HL-60 (cell line): ENCODE measurements at places on chromosomes 4 and X.

DNA sequence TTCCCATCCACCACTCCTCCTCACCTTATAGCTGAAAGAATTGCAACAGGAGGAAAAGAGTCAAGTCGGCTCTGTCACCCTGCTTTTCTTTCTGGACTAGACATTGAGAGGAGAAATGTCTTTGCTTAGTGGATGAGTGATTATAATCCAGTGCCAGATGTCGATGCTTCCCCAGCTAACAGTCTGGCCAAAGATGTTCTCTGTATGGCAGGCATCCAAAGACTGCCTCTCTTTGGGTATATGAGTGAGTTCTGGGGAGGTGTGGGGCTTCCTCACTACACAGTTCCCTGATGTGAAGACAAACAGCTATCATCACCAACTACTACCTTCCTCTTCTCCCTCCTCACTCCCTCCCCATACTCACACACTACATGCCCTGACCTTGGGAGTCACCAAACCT is 90.9 kb downstream of the COMMD8 start:
- DNase-seq: peak; percentile 37

DNA sequence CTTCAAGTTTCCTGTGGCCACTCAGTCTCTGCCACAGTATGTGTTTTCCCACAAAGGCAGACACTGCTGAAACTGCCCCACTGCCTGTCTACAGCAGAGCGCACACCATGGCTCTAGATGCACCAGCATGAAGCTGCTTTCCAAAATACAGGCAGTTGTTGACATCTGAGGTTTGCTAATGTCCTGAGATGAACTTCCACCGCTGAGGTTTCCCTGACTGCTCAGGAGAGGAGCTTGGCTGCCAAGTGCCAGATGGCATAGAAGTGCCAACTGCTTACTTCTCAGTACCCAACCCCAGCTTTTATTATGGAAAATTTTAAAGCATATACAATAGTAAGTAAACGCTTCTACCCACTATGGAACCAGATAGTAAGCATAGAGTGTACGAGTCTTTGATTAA is 61.0 kb upstream of the EXOC1L start:
- no peak for DNase-seq

- DNase-seq: no peak
Observed at GRCh38 chrX:119745283-119745848, 13.0 kb upstream of the SOWAHD start.

- DNase-seq: no peak
Observed at GRCh38 chrX:107552930-107553329, 75.4 kb upstream of the PRPS1 start.

- no peak for DNase-seq
Observed at GRCh38 chr4:144787365-144788258, 141.7 kb downstream of the HHIP start.

DNA sequence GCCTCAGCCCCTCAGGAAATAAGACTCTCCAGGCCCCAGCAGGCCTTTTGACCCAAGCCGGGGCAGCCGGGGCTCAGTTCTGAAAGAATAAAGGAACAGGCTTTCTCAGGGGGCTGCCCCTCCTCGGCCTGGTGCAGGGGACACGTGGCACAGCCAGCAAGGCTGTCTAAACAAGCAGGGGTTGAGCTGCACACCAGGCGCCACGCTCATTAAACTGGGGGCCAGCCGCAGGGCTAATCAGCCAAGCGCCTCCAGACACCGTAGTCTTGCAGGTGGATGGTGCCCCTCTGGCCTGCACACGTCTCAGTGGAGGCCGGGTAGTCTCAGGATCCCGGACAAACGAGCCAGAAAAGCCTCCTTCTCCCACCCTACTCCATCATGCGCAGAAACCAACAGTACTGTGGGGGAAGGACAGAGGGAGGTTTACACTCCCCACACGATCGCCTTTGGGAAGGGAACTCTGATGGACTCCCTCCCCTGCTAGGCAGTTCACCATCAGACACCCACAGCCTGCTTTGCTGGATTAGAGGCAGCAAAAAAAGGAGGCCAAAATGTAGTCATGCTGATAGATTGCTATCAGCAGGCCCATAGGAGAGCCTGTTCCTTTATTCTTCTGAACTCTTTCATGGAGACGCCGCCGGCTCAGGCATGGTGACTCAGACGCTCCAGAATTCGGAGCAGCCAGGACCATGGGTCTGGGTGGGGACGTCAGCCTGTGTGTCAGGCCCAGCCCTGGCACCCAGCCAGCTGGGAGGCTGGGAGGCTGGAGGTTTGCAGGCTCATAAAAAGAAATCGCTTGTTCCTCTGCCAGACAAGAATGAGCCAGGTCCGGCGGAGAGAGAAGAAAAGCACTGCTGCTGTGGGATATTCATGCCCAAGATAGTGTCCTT is 342.4 kb downstream of the BCOR start:
- no peak for DNase-seq

- DNase-seq: no peak
Observed at GRCh38 chrX:104564335-104564734, 1.7 kb upstream of the IL1RAPL2 start.

DNA sequence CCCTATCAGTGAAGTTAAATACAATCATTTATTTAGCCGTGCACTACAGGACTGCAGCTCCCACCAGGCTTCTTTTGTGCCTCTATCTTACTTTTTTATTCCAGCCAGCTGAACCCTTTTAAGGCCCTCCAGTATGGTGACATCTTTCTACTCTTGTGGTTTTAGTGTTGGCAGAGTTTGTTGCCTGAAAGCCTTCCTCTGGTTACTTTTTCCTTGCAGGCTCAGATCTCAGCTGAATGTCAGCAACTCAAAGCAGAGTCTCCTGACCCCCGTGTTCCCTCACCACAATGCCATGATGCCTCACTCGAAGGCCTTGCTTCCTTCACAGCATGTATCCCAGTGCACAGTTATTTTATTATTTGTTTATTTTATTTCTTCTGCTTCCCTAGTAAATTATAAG is 818.9 kb upstream of the LCORL start:
- DNase-seq: no peak

DNA sequence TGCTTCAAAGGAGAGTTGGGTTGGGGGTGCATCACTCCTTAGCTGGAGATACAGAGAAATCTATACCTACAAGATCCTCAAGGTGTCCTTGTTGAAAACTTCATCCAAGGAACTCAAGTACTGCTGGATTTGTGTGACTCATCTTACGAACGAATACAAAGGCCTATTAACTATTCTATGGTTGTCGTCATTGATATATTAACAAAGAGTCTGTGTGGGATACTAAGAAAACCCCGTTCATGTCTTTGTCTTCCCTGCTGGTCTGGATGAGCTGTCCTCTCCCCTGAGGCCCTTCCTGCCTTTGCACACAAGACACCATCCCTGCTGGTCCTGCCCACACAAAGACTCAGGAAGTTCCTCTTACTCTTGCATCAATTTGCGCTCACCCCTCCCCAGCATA is 54.9 kb upstream of the IRF2 start:
- DNase-seq: no peak

DNA sequence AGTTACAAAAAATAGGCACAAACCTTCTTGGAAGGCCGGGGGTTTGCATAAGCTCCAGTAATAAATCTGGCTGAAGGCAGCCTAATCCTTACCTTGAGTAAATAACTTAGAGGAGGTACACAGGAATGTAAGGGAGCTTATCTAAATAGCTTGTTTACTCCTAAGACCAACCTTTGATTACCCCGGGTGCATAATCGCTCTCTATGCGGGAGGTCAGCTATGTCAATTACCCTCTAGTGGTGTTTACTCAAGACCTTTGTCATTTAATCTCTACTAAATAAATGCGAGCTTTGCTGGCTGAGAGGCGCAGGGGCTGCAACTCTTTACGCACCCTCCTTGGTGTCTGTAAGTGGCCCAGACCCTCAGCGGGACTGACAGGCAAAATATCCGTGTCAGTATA is 50.2 kb upstream of the MAP9 start:
- DNase-seq: no peak

- no peak for DNase-seq
Observed at GRCh38 chrX:23981222-23981621, 45.8 kb downstream of the KLHL15 start.

GRCh38 chr4:122118243-122118642 is 33.9 kb upstream of the BLTP1 start:
- no peak for DNase-seq

DNA sequence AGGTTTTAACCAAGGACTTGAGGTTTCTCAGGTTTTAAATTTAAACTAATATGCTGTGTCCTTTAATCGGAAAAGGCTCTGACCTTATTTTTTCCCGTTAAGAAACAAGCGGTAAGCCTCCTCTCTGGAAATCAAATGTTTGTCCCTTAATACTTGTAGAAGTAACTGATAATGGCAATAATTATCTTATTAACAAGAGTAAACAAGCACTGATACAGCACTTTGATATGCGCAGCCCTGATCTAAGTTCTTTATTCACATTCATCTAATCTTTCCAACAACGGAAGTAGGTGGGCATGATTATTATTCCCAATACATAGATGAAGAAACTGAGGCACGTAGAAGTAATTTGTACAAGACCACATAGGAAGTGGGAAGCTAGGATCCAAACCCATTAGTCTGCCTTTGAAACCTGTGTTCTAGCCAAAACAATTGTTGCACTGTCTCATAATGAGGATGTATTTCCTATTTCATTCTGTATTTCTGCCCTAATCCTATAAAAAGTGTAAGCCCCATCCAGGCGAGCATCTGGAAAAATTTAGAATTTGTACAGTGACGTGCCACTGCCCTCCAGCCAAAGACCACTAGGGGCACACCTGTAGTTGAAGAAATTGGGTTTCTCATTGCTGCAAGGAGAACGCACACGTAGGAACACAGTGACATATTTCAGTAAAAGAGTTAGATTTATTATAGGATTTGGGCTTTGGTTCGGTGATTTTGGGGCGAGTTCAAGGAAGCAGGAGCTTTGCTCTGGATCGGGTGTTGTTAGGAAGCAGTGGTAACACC is 606 bp downstream of the CXorf58 start:
- no peak for DNase-seq

GRCh38 chrX:68532831-68533533 is 34.1 kb downstream of the YIPF6 start:
- no peak for DNase-seq

DNA sequence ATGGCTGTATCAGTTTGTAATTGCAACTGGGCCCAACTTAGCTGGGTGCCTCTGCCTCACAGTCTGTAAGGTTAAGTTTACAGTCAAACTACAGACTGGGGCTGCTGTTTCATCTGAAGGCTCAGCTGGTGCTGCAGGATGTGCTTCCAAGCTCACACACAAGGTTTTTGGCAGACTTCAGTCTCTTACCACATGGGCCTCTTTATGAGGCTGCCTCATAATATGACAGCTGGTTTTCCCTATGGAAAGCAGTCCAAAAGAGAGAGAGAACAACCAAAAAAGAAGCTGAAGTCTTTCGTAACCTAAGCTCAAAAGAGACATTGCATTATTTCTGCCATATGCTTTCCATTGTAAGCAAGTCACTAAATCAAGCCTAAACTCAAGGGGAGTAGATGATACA is 271.7 kb downstream of the DCTD start:
- no peak for DNase-seq

- DNase-seq: no peak
Observed at GRCh38 chr4:127586922-127587571, 45.7 kb upstream of the INTU start.

- DNase-seq: no peak
Observed at GRCh38 chr4:151534195-151534594, 125.2 kb downstream of the FHIP1A start.

DNA sequence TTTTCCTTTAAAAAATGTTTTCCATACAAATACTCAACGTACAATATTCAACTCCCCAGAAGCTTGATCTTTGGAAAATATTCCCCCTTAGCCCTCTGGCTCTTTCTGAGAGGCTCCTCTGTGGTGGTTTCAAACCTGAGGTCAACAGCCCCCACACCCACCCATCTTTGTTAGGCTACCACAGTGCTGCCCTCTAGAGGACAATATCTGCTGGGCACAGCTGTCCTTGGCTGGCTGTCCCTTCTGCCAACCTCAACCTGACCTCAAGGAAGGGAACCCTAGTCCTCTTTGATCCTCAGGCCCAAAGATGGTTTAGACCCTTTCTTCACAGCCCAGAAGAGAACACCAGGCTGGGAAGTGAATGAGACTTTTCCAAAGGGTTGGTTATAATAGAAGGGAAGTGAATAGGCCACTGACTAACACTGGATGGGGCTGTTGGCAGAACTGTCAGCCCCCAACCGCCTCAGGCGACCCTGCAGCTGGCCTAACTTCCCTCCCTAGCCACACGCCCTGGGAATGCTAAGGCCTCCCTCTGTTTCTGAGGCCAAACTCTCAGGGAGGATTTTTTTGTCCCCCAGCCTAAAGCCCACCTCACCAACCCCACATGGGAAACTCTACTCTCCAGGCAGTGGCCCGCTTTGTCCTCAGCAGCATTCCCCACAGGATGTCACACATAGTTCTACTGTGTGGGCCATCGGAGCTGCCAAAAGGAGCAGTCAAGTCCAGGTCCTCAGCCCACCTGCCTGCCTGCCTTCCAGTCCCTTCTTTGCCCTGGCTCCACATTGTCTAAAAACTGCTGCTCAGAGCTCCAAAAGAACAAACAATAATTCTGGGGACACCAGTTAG is 34.3 kb downstream of the NYX start:
- no peak for DNase-seq
